ENCODE measurements at places on chromosomes 3 and 15.

DNA sequence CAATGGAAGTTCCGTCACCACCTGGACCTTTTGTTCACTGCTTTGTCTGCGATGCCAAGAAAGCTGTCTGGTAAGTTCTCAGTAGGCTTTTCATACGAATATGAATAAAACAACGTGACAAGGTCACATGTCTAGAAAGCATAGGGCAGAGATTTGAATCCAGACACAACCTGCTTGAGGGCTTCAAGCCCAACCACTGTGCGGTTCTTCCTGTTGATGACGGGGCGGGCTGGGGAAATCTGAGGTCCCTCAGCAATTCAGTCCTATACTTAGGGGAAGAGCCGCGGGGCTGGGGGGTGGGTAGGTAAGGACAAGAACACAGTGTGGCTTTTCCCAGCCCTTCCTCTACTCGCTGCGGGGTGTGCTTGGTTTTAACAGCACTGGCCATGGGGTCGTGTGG, 32.4 kb upstream of the SMAD3 start:
- peak; percentile 37 for DNase-seq

GRCh38 chr3:52286777-52287110, 884 bp upstream of the GLYCTK start:
- DNase-seq: no peak

GRCh38 chr3:72127844-72128243, 342.9 kb upstream of the PROK2 start:
- DNase-seq: peak; percentile 25

DNA sequence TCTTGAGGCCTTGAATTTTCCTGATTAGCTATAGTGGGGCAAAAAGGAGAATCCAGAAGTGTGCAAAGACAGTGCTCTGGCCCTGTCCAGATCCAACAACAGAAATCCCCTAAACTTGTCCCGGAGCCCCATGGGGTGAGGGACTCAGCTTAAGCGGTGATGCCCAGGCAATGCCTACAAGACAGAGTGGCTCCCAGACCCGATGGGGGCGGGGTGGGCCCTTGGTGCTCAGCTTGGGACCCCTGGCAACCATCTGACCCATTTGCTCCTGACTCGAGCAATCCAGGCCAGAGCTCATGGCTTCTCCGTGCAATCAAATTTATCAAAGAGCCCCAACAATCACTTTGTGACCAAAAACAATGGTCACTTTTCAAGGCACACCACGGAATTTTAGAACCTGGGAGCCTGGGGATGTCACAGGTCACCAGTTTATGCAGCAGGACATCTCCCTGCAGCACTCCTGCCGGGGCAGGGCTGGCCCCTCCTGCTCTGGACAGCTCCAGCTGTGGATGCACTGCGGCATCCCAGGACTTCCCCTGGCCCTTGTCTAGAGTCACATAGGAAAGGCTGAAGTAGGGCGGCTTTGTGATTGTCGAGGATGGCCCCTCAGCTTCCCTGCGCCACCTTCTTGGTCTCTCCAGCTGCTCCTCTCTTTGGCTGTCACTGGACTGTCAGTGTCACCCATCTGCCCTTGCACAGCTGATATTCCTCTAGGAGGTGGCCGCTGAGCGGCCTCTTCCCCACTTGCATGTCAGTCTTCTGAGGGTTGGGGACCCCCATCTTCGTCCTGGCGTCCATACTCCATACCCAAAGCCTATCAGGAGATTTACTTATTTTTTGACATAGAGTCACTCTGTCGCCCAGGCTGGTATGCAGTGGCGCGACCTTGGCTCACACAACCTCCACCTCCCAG, 28.4 kb downstream of the RGMA start:
- no peak for DNase-seq

DNA sequence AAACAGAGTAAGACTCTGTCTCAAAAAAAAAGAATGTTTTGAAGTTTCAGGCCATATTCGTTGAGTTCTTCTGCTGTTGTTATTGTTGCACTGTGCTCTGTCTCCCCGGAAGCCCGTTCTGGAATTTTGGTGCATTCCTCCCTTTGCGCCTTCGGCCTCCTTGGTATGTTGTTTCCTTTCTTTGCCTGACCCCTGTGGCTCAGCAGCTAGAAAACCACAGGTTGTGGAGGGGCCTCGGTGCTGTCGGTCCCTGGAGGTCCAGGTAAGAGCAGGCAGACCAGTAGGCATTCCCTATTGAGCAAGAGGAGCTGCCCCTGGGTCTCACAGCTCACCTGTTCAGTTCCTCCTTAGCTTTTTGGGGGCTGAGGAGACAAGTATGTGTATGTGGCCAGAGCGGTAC, 51.0 kb upstream of the DLG1 start:
- DNase-seq: no peak

GRCh38 chr3:131224886-131225550, 156.6 kb upstream of the NUDT16 start:
- DNase-seq: no peak

GRCh38 chr3:126540951-126541627, 17.1 kb downstream of the CHST13 start:
- DNase-seq: peak; percentile 8

DNA sequence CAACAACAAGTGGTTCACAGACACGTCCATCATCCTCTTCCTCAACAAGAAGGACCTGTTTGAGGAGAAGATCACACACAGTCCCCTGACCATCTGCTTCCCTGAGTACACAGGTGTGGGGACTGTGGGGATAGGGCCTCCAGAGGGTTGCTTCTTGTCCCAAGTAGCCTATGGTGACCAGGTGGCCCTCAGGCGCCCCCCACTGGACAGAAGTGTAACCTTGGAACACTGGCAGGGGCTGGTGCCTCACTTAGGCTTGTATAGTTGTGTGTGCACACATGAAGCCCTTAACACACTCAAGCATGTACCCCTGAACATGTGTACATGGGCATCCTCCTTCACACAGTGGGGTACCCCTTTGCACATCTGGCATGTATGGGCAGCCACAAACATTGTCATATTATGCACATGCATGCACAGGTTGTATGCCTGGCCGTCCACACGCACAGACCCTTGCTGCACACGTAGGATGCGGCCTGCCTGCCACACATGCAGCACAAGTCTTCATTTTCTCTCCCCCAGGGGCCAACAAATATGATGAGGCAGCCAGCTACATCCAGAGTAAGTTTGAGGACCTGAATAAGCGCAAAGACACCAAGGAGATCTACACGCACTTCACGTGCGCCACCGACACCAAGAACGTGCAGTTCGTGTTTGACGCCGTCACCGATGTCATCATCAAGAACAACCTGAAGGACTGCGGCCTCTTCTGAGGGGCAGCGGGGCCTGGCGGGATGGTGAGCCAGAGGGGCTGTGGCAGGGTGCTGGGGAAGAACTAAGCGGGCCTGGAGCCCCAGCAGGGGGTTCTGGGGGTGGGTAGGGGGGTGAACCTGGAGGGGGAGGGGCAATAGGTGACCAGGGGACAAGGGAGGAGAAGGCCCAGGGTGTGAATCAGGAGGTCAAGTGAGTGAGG, 11.7 kb upstream of the SEMA3B start:
- peak; percentile 43 for DNase-seq

Data from CD4-positive, alpha-beta T cell treated with Interleukin-4 for 1 hour (primary cell).